ENCODE measurements at places on chromosomes 11 and 22.

DNA sequence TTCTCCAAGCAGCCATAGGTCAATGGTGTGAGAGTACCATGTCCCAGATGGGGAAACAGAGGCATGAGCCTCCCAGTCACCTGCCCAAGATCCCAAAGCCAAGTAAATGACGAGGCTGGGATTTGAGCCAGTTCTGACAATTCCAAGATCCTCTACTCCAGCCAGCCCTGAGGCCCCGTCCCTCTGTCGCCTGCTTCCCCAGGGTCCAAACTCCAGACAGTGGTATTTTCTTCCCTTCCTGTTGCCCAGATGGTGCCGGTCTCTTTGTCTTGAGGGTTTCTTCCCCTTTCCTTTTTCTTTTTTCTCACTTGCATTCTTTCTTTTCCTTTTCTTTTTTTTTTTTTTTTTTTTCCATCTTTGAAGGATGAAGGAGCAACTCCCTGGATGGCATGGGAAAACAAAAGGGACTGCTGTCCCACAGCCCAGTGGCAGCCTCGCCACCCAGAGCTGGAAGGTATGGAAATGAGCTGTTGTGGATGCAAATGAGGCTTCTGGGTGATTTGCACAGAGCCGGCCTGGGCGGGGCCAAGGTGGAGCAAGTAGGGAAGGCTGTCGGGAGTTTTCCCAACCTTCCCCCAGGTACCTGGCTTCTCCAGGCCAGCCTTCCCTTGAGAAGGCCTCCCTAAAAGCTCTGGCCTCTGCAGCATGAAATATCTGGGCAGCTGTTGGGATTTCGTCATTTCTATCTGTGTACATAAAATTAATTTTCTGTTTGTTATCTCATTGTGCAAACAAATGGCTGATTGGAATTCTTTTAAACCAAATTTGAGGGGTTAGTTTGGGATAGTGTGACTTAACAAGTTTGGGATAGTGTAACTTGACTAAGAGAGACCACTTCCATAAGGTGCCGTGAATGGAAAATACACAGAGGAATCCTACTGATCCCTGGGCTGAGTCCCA, 146.8 kb downstream of the MN1 start:
- no peak for DNase-seq

DNA sequence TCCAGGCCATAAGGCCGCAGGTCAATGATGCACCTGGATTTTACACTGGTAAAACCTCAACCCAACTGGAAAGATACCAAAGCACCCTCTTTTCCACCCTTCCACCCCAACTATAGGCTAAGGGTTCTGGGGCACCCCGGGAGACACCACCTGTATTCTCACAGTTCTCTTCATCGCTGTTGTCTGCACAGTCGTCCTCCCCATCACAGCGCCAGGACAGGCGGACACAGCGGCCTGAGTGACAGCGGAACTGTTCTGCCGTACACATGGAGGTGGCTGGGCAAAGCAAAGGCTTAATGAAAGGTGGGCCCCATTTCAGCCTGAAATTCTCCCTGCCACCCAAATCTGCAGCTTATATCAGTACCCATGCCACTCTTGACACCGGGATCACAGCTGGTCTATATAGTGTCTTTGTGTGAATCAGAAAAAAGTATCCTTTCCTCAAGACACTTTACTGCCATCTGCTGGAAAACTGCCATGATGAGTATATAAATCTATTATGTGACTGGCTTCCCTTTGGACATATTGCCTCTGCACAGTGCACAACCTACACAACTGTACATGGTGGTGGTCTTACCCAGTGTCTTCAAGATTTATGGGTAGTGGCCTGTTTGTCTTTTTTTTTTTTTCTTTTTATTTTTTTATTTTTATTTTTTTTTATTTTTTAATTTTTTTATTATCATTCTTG, 21.5 kb downstream of the LRP4 start:
- DNase-seq, result no peak

- DNase-seq, result no peak
These were observed 241.3 kb upstream of the LARGE1 start for GRCh38 chr22:34161431-34162123.

DNA sequence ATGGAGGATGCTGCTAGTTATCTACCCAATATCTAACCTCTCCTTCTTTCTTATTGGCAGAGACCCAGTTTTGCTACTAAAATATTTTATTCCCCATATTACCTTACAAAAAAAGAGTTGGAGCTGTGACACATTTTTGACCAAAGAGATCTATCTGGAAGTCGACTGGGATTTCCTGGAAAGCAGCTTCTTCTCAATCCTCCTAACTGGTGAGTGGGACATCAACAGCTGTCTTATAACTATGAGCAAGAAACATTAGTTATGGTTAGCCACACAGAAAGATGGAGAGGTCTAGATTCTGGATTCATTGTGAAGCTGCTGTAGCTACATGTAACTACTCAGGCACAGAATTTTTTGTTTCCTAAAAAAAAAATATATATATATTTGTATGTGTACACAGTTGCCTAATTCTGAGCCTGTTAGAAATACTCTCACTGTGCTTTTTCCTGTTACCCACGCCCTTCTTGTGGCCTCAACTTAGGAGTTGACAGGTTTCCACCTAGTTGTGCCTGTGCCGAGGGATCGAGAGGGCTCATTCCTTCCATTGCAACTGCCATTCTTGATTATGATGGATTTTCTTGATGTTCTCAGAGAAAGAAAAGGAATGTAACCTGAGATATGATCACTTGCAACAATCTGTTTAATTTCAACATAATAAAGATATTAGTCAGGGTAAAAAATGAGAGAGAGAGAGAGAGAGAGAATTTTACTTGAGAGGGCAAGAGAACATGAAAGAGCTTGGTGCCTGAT, 142.0 kb downstream of the SLC17A6 start:
- DNase-seq, result no peak

GRCh38 chr22:35616043-35616442, 1.1 kb downstream of the MB start:
- no peak for DNase-seq

Data from activated gamma-delta T cell treated with Interleukin-2 at 50 U/mL for 16 hours (primary cell).